HuH-7 (cell line): ENCODE measurements at places on chromosomes 4 and X.

GRCh38 chrX:131394384-131394783 lies 105.3 kb upstream of the IGSF1 start:
- DNase-seq = no peak

GRCh38 chrX:88135735-88136134 lies 611.3 kb upstream of the CPXCR1 start:
- no peak for DNase-seq

DNA sequence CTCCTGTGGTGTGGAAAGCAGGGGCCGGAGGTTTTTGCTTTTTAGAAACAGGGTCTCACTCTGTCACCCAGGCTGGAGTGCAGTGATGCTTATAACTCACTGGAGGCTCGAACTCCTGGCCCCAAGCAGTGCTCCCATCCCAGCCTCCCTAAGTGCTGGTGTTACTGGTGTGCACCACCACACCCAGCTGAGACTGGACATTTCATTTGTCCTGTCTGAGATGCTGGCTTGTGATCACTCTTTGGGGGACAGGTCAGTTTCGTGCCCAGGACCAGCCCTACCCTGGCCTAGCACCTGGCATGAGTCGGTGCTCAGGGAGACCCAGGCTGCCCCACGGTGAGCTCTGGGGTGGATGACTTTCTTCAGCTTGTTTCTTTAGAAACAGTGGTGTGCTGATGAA lies 11.3 kb downstream of the PSAPL1 start:
- DNase-seq = no peak

DNA sequence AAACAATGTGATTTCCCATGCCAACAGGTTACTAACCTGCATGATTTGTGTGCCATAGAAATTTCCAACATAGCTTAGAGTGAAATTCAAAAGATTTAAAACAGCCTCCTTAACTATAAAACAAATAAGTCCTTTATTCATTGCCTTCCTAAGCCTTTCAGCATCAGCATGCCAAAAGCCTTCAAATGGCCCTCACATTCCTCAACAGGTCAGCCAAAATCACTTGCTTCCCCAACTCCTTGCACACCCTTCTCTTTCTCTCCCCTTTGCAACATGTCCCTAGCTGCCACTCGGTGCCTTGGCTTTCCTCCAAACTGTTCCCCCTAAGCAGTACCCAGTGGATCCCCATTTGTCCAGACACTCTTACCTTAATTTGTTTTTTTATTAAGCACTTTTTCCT lies 74.9 kb upstream of the PCDH19 start:
- no peak for DNase-seq

- DNase-seq = no peak
Measured at GRCh38 chr4:121514443-121514842, 133.6 kb upstream of the QRFPR start.

DNA sequence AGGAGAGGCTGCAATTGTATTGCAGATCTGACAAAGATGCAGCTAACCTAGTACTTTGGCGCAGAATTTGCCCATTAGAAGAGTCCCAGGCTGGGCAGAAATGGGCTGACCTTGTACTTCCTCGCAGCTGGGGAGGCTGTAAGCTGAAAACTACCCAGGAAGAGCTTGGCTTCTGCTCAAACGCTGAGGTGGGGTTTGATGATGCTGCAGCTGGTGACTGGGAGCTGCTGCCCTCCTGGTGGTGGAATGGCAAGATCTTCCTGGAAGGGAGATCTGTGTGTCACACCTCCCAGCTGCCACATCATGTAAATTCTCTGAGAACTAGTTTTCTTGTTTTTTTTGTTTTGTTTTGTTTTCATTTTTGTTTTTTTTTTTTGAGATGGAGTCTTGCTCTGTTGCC lies 17.4 kb downstream of the CCNG2 start:
- DNase-seq = no peak
